ENCODE measurements at places on chromosomes 12 and 14.
A peak's percentile ranks its signal among the peaks of the same experiment; 100 is the strongest.

DNA sequence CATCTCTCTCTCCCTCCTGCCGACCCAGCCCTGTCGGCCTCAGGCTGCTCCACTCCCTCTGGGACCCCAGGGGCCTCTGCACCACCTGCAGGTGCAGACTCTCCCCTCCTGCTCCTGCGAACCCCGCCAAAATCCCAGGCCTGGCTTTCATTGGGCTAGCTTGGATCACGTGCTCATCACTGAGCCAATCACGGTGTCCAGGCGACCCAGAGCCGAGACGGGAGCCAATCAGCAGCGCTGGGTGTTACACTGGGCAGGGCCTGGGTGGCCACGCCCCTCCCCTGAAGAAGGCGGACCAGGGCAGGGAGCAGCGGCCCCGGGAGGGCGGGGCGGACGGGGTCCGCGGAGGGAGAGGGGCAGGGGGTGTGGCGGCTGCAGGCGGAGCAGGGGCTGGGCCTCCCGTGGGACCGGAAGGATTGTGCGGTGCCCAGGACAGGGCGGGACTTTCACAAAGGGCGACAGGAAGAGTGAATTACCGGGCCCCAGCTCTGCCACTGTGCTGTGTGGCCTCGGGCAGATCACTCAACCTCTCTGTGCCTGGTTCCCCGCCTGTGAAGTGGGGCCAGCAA is 66.6 kb upstream of the FBRSL1 start:
- DNase-seq = no peak

- DNase-seq = no peak
Measured at GRCh38 chr14:105420101-105420973, 710 bp downstream of the MTA1 start.

DNA sequence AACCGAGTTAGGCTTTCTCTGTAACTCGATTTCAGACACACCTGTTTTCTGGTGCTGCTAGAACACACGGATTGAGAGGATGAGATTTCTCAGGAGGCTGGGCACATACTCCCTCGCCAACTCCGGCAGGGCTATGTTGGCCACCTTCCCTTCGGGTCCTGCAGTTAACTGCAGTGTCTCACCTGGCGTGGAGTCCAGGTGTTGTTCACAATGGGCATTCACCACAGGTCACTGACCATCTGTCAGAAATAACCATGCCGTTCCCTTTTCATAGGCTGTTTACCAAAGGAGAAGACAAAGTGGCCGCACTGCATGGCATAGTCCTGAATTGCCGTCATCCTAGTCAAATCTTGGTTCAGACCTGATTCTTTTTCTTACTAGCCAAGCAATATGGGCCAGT is 5.5 kb upstream of the KCNH3 start:
- no peak for DNase-seq

GRCh38 chr14:42931308-42931707 is 1324.6 kb downstream of the LRFN5 start:
- DNase-seq = peak; percentile 3

DNA sequence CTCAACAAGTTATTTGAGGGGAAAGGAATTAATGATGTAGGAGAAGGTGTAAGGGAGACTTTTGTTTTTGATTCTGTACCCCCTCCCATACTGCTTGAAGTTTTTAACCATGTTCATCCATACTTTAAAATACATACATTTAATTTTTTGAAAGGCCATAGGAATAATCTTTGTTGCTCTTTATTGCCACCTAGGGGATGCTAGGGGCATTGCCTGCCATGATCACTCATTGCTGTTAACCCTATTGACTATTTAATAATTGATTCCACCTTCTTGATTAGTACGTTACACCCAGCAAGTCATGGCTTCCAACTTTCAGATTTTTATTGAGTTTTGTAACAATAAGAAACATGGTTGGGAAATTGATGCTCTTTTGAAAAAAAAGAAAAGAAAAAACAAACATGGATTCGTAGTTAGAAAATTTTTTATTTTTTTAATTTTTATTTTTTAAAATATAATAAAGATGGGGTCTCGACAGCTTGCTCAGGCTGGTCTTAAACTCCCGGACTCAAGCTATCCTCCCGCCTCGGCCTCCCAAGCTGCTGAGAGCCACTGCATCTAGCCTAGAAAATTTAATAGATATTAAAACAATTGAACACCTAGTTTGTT is 8.5 kb upstream of the PRKAB1 start:
- DNase-seq = peak; percentile 59

DNA sequence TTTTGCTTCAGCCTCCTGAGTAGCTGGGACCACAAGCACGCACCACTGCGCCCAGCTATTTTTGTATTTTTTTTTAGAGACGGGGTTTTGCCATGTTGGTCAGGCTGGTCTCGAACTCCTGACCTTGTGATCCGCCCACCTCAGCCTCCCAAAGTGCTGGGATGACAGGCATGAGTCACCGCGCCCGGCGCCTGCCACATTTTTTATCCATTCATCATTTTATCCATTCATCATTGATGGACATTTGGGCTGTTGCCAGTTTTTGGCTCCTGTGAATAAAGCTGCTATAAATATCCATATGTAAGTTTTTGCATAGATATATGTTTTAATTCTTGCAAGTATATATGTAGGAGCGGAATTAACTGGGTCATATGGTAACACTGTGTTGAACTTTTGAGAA is 79.5 kb downstream of the DAAM1 start:
- DNase-seq = no peak

DNA sequence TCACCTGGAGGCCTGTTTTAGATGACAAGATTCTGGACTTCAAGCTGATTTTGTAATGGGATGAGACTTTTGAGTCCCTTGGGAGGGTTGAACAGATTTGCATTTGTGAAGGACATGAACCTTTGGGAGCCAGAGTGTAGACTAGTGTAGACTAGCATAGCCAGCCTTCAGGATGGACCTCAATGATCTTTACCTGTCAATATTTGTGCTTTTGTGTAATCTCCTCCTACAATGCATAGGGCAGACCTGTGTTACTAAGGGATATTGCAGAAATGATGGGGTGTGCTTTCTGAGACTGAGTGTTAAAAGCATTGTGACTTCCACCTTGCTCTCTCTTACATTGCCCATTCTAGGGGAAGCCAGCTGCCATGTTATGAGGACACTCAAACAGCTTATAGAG is 9.9 kb upstream of the LRP10 start:
- no peak for DNase-seq

DNA sequence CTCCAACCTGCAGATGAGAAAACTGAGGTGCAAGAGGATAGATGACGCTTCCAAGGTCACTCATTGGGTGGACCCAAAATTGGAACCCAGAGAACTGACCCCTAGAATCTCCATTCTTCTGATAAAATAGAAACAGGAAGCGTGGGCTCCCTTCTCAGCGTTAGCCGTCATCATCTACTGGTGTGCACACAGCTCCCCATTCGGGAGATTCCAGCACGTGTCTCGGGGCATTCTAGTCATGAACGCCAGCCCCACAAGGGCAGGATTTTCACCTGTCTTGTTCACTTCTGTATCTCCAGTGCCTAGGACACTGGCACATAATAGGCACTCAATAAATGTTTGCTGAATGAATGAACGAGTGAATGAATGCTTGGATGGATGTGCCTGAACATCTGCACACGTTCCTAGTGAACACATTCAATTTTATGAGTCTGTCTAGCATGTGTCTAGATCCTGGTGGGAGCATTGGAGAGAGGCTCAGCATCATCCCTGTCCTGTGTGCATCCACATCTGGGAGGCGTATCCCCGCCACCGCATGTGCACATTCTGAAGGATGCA is 30.5 kb downstream of the RASAL1 start:
- DNase-seq = no peak

DNA sequence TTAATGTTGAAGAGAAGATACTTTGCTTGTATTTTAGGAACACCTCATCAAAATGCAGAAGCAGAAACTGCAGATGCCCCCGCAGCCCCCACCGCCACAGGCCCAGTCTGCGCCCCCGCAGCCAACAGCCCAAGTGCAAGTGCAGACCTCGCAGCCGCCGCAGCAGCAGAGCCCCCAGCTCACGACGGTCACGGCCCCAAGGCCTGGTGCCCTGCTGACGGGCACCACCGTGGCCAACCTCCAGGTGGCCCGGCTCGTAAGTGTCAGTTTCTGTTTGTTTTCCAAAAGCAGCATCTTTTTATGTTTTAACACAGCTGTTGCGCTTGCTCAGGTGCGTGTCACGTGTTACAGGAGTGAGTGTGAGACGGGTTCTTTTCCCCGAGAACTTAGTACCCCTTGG is 79.5 kb downstream of the DDX51 start:
- DNase-seq = no peak

- DNase-seq = peak; percentile 74
Measured at GRCh38 chr12:62006076-62006732, 254.0 kb upstream of the USP15 start.

DNA sequence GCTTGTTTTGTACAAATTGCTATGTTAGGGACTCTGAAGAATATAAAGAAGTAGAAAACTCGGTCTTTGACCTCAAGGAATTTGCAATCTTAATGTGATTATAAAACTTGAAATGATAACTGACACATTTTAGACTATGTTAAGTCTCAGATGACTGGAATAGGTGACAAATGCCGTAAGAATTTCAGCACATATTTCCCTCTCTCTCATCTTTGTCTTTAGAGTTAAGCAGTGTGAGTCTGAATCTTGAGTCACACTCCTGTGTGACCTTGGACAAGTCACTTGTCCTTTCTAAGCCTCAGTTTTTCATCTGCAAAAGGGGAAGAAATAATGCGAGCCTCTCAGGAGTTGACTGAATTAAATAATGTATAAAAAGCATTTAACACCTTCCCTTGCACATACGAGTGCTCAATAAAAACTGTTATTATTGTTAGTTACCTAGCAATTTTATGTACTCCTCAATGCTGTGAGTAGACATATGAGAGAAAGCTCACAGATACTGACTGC is 103.7 kb downstream of the DYRK2 start:
- no peak for DNase-seq

DNA sequence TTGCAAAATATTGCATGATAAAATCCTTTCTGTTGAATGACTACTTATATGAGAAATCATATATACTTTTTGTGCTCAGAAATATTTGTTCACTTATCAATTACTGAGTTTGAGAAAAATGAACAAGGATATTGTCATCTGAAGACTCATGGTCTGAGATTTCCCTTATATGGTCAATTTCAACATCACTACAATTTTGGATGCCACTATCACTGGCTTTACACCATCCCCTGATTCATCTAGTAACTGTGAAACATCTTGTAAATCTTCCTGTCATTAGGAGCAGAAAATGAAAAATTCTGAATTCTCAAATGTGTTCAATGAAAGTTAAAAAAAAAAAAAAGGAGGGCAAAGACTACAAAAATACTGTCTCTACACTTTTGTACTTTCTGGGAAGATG is 21.8 kb upstream of the GXYLT1 start:
- DNase-seq = no peak

DNA sequence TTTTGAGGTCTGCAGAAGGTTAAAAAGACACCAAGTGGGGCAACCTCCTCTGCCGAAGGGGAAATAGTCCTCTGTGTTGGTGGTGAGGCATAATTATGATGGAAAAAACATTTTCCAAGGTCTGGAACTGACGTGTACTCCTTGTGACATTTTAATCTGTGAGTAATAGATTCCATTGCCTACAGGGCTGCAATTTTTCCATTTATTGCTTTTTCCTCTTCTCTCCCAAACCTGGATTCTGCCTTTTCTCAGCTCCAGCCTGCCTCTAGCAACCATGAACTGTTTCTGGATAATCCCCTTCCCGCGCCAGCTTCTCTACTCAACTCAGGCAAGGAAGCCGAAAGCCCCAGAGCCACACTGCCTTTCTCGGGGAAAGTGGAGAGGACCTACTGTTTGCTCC is 230.1 kb upstream of the PLXNC1 start:
- no peak for DNase-seq

DNA sequence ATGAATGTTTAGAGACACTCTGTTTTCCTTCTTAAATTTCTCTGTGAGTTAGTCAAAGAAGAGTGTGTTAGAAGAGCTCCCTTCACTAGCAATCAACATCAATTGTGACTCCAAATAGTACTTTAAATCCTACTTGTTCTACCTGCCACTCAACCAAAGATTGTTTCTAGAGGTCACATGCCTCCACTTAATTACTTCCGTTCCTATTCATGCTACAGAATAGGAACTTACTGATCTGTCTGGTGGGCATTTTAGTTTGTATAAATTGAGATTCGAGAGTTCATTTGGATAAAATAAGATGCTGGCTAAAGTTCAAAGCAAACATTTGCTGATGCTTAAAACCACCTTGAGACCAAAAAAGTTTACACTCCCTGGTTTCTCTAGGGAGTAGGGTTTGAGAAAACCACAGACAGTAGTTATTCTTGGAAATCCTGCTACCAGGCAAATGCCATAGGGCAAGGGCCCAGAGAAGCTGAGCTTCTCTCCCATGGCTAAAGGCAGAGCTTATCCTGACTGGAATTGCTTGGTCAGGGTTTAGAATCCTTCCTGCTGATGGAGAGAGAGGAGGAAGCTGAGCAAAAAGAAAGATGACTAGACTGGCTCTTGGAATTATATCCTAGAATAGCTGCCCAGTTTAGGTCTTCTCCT is 389.6 kb upstream of the ATP2B1 start:
- DNase-seq = no peak

GRCh38 chr12:93173178-93173957 is 204.4 kb upstream of the NUDT4 start:
- DNase-seq = no peak

DNA sequence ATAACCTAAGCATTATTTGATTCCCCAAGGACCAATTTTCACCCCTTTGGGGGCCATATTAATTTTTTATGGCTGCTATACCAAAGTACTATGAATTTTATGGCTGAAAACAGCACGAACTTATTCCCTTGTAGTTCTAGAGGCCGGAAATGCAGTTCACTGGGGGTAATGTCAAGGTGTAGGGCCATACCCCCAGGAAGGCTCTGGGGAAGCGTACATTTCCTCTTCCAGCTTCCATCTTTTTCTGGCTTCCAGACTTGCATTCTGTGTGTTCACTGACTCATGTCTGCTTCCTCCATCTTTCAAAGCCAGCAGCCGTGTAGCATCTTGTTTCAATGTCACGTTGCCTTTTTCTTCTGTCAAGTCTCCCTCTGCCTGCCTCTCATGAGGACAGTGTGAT is 133.5 kb downstream of the BICD1 start:
- no peak for DNase-seq

GRCh38 chr14:50678163-50678562 is 10.1 kb upstream of the SAV1 start:
- no peak for DNase-seq

- DNase-seq = no peak
Measured at GRCh38 chr12:29662734-29663323, 120.9 kb downstream of the TMTC1 start.

DNA sequence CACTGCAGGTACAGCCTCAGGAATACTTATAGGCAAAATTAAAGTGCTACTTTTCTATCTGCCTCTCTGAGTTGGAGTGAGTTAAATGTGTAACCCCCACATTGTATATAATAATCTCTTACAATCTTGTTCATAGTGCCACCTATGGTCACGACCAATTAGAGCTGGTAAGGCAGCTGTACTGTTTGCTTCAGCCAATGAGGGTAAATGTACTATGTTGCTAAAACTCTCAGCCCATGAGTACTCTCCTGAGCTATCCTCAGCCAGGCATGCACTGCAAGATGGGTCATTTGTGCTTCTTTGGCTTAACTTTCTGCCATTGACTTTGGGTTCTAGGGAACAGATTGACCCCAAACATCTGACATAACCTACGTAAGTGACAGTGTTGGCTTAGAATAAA is 15.0 kb upstream of the MDM2 start:
- peak; percentile 63 for DNase-seq

- DNase-seq = no peak
Measured at GRCh38 chr14:51302295-51303030, 62.4 kb downstream of the TMX1 start.
